Activated CD4-positive, alpha-beta T cell treated with anti-CD3 and anti-CD28 coated beads, Interleukin-2, Interleukin-6, amounts not matched to agents 100 ng/mL and 50 ng/mL, durations not matched to agents 16 hours and 8 hours (primary cell): ENCODE measurements at places on chromosomes 1 and 21.

GRCh38 chr1:61741711-61742619, at the start of gene PATJ:
TSS of gene PATJ (plus strand) at chr1:61742480. CDS start at chr1:61762893, 20,413 bp downstream.
- DNase-seq, result peak; percentile 51

DNA sequence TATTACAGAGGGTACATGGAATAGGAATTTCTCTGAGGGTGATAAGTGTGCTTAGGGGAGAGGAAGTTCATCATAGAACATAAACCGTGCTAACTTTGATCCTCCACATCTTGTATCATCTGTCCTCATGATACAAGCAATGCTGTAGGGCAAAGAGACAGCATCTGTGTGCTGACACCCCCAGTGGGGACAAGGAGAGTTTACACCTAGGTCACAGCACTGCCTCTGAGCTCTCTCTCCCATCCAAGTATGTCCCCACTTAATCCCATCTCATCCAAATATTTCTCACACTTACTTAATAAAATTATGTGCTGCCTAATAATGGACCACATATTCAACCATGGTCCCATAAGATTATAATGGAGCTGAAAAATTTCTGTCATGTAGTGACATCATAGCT, 4.3 kb upstream of the TEDDM1 start:
- no peak for DNase-seq

DNA sequence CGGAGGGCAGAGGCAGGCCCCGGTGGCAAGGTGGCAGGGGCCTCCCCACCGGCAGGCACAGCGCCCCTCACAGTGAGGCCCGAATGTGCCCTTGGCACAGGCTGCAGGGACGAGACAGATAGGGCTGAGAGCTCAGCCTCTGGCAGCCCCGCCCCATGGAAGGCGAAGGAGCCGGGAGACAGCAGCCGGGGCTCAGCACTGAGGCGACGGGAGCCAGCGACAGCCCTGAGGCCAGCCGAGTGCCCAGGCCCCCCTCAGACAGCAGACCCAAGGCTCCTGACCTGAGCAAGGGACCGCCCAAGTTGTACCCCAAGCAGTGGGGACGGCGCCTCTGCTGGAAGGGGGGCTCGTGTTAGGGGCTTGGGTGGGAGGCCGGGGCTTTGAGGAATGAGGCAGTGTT, 43.1 kb downstream of the ARHGEF16 start:
- no peak for DNase-seq

- DNase-seq, result no peak
These were observed 35.2 kb upstream of the OR2B11 start for GRCh38 chr1:247493106-247493505.

DNA sequence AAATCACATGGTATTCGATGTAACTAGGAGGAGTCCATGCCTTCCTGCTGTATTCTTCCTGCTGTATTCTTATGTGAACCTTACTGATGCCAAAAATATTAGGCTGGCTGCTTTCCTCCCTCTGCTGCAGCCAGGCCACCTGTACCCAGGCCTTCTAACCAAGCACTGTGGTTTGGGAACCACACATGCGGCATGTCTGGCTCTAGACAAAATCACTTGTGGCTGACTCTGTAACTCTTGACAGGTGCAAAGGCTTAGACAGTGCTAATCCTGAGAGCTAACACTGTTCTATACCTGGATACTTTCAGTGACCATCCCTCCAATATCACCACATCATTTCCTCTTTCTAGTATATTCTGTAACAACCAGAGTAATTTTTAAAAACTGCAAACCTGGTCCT, 67.7 kb downstream of the PCP4 start:
- DNase-seq, result no peak
